ENCODE measurements at places on chromosomes 2 and 18.

DNA sequence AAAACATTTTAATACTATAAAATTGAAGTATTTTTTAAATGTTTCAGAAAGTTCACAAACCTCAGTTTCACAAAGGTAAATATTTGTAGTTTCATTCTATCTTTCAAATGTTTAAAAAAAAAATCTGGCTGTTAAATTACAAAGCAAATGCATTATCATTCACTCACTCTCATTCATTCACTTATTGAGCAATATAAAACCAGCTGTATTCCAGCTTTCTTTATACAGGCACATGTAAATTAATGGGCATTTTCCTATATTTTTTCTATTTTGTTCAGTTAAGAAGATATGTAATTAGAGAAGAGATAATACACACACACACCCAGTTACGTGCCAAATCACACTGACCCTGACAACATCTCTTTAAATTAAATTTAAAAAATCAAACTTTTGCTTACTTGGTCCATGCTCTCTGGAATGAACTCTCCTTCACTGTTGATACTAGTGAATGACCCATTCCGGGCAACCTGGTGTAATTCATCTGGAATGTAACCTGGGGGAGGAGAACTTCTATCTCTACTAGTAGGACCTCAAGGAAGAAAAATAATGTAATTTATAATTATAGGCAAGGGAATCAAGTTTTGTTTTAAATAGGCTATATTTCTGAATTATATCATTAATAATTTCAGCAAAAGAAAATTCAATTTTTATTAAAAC, 32.5 kb upstream of the ERCC3 start:
- no peaks in the 10 kb centered on the region for H3K4me1 ChIP-seq
- no peak overlapping the region for H3K4me3 ChIP-seq
- H3K27me3 ChIP-seq: no peaks in the 10 kb centered on the region
- no peak for DNase-seq
- H3K27ac ChIP-seq: no peak overlapping the region

GRCh38 chr2:69092857-69093256, 79.9 kb downstream of the ANTXR1 start:
- no peaks in the 10 kb centered on the region for H3K27me3 ChIP-seq
- H3K27ac ChIP-seq: no peak overlapping the region
- no peak for DNase-seq
- no peak overlapping the region for H3K4me3 ChIP-seq

GRCh38 chr2:100810603-100811145, 9.3 kb upstream of the NPAS2 start:
- no peak for DNase-seq
- peaks cover 20% of the 10 kb centered on the region for H3K4me1 ChIP-seq
- no peaks in the 10 kb centered on the region for H3K36me3 ChIP-seq
- H3K4me3 ChIP-seq: no peak overlapping the region
- H3K27me3 ChIP-seq: no peaks in the 10 kb centered on the region
- H3K27ac ChIP-seq: no peak overlapping the region

DNA sequence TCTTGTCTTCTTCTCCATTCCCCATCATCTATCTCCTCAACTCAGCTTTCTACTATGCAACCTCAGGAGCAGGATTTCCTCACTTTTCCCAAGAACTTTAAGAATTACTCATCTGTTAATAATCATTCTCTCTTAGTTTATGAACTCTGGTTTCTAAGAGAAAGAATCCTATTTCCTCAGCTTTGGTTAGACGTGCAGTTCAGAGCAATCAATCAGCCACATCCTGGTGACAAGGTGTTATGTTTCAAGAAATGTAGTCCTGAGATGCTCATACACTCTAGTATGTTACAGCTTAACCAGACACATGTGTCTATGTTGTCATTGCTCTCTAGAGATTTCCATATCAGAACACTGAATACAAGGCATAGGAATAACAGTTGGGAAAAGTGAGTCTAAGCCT, 277.9 kb downstream of the MBD2 start:
- no peaks in the 10 kb centered on the region for H3K4me1 ChIP-seq
- DNase-seq: no peak
- H3K36me3 ChIP-seq: no peaks in the 10 kb centered on the region
- H3K27me3 ChIP-seq: no peaks in the 10 kb centered on the region
- no peak overlapping the region for H3K4me3 ChIP-seq
- H3K27ac ChIP-seq: no peak overlapping the region

DNA sequence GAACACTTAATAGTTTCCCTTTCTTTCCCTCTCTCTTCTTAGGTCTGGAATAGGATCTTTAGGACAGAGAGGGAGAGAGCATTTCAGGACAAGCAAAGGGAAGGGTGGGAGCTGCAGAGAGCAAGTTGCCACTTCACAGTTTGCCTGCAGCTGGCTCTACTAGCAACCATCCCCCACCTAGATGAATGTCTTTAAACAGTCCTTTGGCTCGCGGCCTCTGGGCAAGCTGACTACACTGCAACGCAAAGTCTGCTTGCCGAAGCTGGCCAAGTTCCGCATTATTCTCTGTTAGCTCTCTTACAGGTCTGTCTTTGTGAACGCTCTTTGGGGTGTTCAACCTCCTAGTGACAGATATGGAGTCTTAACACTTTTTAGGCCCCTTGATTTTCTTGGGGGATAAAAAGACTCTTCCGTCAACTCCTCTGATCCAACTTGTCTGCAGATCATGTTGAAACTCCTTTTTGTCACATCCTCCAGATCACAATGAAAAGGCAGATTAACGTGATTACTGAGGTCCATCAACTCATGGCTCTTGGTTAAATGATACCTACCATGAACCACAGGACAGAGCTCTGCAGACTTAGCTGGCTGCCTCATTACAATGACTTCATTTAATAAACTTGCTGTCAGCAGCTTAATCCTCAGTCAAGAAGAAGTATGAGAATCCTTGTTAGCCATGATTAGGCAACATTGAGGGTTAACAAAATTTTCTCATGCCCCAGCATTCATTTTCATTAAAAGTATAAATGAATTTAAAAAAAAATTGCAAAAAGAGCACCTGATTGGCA, 74.6 kb downstream of the SLC4A3 start:
- H3K27ac ChIP-seq: no peak overlapping the region
- DNase-seq: no peak
- H3K4me1 ChIP-seq: no peaks in the 10 kb centered on the region

GRCh38 chr2:168751104-168751740, 51.2 kb upstream of the NOSTRIN start:
- no peak overlapping the region for H3K4me3 ChIP-seq
- no peaks in the 10 kb centered on the region for H3K4me1 ChIP-seq
- H3K27ac ChIP-seq: no peak overlapping the region
- DNase-seq: no peak

DNA sequence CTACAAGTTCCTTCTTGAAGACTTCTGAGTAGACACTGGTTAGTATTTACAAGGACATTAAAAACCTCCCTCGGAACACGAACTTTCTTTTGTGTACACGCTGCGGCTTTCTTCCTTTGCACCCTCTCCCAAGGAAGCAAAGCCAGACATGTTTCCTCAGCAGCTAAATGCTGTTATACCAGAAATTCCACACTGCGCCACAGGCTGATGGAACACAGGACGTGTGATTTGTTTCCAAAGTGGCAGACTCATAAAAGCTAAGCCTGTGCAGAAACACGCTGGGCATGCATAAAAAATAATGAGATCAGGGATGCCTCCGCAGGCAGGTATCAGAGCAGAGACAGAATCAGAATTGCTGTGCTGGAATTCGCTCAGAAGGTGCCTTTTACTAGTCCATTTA, 73.0 kb upstream of the RGPD5 start:
- no peaks in the 10 kb centered on the region for H3K36me3 ChIP-seq
- H3K4me1 ChIP-seq: no peaks in the 10 kb centered on the region
- no peaks in the 10 kb centered on the region for H3K27me3 ChIP-seq
- no peak for DNase-seq
- no peak overlapping the region for H3K4me3 ChIP-seq
- H3K27ac ChIP-seq: peak overlapping the region; percentile 48

DNA sequence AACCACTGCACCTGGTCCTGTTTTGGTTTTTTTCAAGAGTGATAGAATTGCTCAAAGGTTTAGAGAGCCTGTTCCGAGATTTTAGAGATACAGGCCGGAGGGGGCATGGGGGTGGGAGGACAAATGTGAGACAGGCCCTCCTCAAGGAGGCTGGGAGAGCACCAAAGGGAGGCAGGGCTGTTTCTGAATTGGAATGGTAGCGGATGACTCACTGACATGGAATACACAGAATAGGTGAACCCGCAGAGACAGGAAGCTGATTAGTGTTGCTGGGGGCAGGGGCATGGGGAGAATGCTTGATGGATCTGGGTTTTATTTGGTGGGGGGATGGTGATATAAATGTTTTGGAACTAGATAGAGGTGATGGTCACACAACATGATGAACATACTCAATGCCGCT, 111.0 kb upstream of the MGAT5 start:
- no peak for DNase-seq
- H3K36me3 ChIP-seq: no peaks in the 10 kb centered on the region
- no peak overlapping the region for H3K27ac ChIP-seq
- H3K27me3 ChIP-seq: no peaks in the 10 kb centered on the region
- H3K4me3 ChIP-seq: no peak overlapping the region
- H3K4me1 ChIP-seq: peaks cover 57% of the 10 kb centered on the region

GRCh38 chr2:197131558-197131855, 179.1 kb downstream of the ANKRD44 start:
- H3K27me3 ChIP-seq: no peaks in the 10 kb centered on the region
- H3K36me3 ChIP-seq: no peaks in the 10 kb centered on the region
- no peak overlapping the region for H3K27ac ChIP-seq
- no peaks in the 10 kb centered on the region for H3K4me1 ChIP-seq
- H3K4me3 ChIP-seq: no peak overlapping the region
